Vagina (tissue), 2 donors: ENCODE measurements at places on chromosomes 3 and 15.
A peak's percentile ranks its signal among the peaks of the same experiment; 100 is the strongest.

GRCh38 chr3:169363318-169364265 is 299.9 kb downstream of the MECOM start:
- no peak for DNase-seq

GRCh38 chr3:167084545-167084944 is 295.6 kb downstream of the ZBBX start:
- DNase-seq: no peak

- DNase-seq: no peak
Observed at GRCh38 chr15:74558706-74559105, 17.7 kb downstream of the ARID3B start.

DNA sequence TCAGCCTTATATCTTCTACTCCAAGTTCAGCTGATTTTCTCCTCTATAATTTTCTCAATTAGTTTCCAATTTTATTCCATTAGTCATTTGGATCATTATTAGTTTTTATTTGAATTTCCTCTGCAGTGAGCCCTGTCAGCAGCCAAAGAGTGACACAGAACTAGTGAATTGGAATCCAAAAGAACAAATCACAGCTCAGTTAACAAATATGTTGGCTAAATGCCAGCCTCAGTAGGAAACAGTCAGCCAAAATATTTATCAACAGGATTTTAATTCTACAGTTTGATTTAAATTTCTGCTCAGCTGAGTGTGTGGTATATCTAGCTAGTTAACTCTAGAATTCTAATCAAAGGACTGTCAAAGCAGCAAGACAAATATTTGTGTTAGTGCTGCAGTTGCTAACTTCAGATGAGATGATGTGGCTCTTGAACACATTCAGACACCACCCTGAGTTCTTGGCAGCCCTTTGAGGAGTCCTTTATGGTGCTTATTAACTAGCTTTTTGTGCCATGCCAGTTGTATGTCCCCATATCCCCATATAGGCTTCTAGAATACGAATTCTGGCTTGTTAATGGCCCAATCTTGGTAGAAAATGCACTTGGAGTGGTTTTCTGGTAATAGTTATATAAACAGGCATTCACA is 194.5 kb downstream of the CPNE4 start:
- no peak for DNase-seq

GRCh38 chr3:5112043-5112442 is 10.0 kb upstream of the ARL8B start:
- no peak for DNase-seq

DNA sequence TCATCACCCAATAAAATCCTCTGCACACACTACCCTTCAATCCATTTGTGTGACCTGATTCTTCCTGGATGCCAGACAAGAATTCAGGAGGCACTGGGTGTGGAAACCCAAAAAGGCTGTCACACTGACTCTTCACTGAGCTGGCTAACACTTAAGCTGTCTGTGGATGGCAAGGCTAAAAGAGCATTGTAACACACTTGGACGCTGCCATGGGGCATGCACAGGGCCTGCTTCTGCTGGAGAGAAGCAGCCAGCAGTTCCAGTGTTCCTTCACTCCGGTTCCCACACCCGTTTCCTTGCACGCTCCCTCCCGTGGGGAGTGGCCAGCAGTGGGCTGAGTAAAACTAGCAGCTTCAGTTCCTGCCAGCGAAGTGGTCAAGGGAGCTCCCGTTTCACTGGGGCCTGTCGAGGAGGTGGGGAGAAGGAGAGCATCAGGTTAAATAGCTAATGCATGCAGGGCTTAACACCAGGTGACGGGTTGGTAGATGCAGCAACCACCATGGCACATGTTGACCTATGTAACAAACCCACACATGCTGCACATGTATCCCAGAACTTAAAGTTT is 737.1 kb downstream of the FHIT start:
- DNase-seq: no peak

DNA sequence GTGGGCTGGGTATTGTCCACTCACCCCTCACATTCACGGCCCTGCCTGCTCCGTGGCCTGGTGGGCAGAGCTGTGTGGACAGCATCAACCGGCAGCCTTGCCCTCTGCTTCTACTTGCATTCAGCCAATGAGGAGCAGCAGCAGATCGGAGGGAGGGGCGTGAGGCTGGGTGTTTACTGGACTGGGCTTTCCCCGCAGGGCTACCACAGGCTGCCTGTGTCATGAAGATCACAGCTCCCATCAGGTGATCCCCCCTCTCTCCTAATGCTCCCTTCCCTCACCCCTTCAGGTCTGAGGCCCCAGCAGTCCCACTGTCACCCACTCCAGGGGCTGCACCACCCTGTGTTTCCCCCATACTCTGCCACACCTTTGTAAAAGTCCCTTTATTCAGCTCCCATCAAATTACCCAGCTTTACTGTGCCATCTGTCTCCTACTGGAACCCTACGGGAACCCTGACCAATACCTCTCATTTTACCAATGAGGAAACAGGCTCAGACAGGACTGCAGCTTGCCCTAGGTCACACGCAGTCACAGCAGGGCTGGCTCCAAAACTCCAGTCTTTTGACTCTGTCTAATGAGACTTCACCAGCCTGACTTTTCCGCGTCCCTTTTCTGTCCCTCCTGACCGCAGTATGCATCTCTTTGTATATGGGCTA is 81.1 kb downstream of the MEGF11 start:
- DNase-seq: no peak

- DNase-seq: no peak
Observed at GRCh38 chr15:40357723-40358470, at the start of gene DISP2. Gene DISP2, plus strand, starts transcription at chr15:40358219. Its CDS starts 103 bp downstream, at chr15:40358322.

DNA sequence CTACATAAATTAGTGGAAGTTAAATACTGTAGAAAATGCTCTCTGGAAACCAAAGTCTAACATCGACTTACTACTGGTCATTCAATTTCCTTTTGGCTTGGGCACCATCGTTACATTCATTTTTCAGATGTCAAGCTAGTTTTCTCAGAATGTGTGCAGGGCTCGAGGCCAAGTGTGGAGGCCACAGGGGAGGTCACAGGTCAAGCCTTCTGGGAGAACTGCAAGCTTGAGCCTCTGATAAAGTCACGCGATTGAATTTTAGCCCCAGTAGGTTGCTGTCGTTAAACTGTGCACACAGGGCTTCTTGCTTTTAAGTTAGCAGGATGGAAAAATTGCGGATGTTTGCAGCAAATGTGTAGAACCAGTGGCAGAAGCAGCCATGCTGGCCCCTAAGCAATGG is 182.2 kb downstream of the APBA2 start:
- no peak for DNase-seq

DNA sequence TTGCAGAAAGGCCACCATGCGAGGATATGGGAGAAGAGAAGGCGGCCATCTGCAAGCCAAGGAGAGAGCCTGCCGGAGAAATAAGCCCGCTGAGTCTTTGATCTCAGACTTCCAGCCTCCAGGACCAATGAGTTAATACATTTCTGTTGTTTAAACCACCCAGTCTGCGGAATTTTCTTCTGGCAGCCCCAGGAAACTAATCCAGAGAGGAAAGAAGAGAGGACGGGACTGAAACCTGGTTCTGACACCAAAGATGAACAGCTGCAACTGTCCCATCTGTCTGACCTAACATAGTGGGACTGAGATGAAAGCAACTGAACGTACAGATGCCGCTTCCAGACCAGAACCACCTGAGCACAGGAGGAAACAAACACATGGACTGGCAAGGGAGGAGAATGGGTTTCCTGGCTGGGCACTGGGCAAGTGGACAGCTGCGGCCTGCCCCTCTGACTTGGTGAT is 32.3 kb downstream of the VGLL4 start:
- DNase-seq: peak; percentile 32

- peak; percentile 47 for DNase-seq
Observed at GRCh38 chr15:80556694-80557367, 138.3 kb upstream of the ABHD17C start.

DNA sequence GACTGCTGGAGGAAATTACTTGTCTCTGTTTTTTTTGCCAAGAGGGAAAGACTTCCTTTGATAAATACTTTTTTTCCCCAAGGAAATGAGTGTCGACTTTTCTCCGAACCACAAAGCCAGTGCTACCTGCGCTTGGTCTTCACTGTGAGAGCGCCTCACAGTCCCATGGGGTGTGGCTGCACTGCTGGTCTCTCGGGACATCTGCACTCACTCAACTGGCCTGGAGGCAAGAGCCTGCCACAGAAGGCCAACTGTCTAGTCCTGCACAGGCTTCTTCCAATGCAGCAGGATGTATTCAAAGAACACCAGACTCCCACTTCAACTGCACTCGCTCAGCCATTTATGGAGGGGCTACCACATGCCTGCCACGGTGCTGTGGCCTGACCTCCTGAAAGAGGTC is 40.6 kb upstream of the CGNL1 start:
- no peak for DNase-seq
